ENCODE measurements at places on chromosomes 4 and X.

DNA sequence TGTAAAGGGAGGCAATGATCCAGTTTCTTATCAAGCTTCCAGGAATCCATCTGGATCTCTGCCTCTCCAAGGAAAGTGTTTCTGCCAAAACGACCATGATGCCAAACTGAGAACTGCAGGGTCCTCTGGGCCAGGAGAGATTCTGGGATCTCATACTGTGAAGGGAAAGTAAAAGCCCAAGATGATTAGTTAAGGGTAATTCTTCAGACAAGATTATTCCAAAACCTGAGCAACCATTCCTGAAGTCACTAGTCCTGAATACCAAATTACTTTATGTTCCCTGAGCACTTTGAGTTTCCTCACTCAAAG, 42.0 kb downstream of the SRPX2 start:
- no peak for DNase-seq

- no peak for DNase-seq
Observed at GRCh38 chr4:2812612-2813354, 19.9 kb downstream of the SH3BP2 start.

DNA sequence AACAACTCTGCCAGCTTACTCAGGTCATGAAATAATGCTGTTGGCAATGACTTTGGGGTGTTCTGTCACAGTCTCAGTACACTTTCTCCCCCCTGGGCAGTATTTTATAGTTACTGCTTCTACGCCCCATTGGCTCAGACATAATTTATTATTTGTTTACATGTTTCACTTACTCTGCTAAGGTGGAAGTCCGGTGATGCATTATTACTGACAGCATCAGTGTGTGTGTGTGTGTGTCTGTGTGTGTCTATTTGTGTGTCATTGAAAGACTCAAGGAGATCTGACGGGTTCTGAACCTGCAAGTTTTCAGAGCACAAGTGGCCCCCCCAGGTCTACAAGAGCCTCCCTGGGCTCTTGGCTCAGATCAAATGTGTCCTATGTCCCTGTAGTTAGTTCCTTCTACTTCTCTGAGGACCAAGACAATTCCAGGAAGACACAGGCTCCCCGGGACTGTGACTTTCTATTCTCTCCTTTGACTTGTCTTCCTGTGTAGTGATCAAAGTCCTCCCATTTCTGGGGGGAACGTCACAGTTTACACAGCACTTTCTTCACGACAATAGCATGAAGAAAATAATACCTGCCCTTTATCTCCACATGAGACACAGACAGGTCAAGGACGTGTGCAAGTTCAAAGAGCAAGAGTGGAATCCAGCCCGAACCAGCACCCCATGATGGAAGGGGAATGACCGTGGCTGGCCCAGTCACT, 283.7 kb upstream of the GATB start:
- no peak for DNase-seq

GRCh38 chr4:53592122-53592521, 836 bp upstream of the LNX1 start:
- no peak for DNase-seq

DNA sequence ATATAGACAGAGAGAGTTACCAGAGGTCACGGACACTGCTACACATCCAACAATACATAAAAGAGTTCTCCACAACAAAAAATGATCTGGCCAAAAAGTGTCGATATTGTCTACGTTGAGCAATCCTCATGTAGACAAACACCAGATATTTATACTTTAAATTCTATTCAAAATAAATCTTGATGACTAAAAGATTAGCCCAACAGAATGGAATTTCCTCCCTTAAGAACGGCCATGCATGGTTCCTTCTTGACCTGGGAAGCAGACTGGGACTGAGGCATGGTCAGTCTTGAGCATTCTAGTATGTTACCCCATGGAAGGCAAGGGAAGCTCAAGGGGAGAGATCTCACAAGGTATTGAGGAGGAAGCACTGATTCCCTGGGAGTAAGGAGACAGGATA, 43.5 kb downstream of the LHFPL1 start:
- DNase-seq = no peak

- peak; percentile 24 for DNase-seq
Observed at GRCh38 chr4:182246401-182247205, 3.4 kb downstream of the TENM3 start.

DNA sequence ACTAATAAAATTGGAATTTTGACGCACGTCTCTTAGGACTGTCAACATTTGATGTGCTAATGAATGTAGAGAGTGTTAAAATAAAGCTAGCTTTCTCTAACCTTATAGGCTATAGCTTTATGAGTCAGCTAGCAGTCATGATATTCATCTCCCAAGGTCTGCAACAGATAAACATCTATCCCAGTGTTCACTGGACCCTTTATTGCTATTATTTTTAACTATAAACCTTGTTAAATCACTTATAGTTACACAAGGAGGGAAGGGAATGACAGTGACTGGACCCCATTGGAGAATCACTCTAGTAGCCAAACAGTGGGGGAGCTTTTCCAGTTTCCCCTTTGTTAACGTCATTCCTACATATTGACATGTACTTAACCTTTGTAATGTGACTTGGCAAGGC, 67.9 kb upstream of the SHISA3 start:
- DNase-seq = no peak

DNA sequence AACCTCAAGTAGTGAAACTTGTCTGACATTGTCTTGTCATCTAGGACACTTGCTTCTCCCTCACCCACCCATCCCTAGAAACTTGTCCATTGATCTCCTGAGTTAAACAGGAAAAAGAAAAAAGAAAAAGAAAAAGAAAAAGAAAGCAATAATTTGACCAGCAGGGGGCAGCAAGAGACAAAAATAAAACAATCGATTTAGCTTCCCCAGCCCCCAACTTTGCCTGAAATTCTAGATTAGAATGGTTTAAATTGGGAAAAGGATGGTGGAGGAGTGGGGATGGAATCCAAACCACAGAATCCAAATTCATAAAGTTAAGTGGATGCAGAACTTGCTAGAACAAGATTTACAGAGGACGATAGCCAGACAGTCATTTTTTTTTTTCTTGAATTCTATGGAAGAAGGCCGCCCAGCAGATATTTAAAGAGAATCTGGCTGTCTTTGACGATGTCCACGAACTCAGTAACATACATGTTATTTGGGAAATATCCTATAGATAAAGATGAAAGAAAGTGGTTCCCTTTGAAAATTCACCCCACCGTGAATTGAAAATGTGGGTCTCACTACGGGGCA, 282.9 kb downstream of the USP46 start:
- DNase-seq = no peak

- no peak for DNase-seq
Observed at GRCh38 chr4:8453957-8454356, 13.4 kb downstream of the TRMT44 start.

GRCh38 chr4:70688795-70689231, 481 bp downstream of the UTP3 start:
- no peak for DNase-seq

- DNase-seq = no peak
Observed at GRCh38 chr4:54315561-54316538, 86.8 kb downstream of the PDGFRA start.

GRCh38 chrX:122666601-122667000, 517.5 kb upstream of the GRIA3 start:
- no peak for DNase-seq

- DNase-seq = no peak
Observed at GRCh38 chrX:23373129-23373804, 38.6 kb downstream of the PTCHD1 start.

- DNase-seq = no peak
Observed at GRCh38 chr4:24249972-24250371, 334.4 kb downstream of the DHX15 start.

GRCh38 chr4:169037506-169037905, 27.5 kb upstream of the CBR4 start:
- no peak for DNase-seq

GRCh38 chr4:156018383-156018782, 64.7 kb upstream of the CTSO start:
- DNase-seq = no peak

DNA sequence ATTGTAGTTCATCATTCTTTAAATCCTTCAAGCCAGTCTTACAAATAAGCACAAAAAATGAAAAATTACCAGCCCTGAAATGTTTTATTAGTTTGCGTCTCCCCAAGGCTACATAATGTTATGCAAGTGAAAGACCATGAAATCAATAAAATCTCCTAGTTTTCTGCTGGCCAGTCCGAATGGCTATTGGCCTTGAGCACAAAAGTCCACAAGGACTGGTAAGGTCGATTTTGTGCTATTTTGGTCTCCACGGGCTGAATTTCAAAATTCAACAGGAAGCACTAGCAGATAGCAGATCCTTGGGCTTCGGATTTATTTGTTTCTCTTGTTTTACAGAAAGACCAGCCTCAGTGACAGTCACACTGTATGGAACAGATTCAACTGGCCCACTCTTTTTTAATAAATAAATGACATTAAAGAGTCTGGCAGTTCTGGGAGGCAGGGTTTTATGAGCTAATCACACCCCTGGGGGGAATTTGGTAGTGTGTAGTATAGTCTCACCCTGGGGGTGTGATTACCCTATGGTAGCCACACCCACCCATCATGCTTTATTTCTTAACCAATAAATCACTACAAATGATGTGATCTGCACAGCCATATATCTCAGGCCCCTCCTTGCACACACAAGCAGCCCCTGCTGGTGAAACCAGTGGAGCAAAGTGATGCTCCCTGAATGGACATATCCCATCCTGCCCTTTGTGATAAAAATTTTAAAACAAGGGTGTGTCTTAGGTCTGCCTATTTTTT, 51.1 kb upstream of the TMEM33 start:
- no peak for DNase-seq

DNA sequence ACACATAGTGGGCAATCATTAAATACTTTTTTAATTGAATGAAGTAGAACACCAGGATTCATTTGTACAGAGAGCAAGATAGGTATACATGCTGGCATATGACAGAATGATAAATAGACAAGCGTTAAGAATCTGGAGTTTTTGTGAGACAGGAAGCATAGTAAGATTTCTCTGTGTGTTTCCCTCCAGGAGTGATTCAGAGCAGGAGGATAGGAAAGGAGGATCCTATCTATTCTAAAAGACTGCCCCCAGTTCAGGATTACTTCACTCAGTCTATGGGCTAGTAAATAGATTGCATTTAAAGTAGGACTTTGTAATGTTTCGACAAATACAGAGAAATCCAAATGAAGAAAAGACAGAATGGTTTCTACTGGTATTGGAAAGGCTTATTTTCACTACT, 423.7 kb downstream of the PDGFC start:
- DNase-seq = no peak

DNA sequence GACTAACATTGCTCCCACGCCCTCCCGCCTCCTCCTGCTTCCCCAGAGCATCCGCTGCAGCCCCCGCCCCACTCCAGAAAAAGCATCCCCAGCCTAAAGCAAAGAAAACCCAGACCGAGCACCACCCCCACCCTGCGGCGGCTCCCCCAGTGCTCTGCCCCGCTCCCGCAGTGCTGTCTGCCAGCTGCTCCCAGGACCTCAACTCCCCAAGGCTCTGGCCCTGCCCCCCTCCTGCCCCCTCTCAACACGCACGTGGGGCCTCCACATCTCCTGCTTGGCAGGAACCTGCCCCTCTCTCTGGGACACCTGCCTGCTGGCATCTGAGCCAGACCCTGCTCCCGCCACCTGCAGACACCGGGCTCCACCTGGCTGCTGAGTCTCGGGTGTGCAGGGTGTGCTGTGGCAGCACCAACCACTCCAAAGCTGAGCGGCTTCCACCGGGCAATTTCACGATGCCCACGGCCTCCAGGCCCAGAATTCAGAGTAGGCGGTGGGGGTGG, 79.4 kb downstream of the FAM53A start:
- DNase-seq = peak; percentile 27

DNA sequence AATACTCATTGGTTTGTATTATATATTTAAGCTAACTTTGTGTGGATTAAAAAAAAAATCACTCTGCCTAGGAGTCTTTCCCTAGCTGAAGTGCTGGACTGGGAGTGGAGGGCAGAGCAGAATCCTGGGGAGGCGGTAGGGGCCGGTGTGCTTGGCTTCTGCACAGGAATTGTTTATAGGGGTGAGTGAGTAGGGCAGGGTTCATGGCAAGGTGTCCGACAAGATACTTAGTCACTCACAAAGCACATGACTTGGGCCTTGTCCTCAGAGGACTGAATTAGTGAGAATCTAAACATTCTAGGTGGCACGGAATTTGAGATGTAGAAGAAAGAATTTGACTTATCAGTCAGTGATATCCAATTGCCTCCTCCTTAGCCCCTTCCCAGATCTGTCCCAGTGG, 32.2 kb downstream of the FNIP2 start:
- DNase-seq = no peak

DNA sequence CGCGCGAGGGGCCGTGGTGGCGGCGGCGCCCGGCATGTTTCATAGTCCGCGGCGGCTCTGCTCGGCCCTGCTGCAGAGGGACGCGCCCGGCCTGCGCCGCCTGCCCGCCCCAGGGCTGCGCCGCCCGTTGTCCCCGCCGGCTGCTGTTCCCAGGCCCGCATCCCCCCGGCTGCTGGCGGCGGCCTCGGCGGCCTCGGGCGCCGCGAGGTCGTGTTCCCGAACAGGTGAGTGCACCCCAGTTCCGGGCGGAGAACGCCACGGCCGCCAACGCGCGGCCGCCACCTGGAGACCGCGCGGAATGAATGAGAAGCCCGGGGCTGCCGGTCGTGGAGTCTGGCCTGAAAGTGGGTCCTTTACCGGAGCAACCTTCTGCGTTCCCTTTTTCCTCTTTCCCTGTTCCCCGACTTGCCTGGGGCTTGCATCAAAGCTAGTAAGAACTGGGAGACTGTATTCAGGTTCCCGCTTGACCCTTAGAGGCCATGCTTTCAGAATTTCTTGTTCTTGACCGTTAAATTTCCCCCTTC, 429 bp downstream of the NOCT start:
- peak; percentile 30 for DNase-seq

DNA sequence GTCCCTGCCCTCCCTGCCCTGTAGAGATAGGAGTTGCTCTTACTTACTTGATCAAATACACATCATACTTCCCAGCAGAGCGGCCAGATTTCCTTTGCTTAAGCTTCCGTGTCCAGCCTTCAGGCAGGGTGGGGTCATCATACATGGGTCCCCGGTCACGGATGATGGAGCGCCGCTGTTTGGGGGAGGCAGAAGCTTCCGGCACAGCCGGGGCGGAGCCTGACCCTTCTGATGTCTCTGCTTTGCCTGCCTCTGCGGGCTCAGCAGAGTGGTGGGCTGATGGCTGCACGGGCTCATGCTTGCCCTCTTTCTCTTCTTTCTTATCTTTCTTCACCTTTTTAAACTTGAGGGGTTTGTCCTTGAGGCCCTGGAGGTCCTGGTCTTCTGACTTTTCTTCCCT, 12.5 kb upstream of the IRAK1 start:
- peak; percentile 79 for DNase-seq

- no peak for DNase-seq
Observed at GRCh38 chr4:125836597-125837195, 521.9 kb downstream of the FAT4 start.

- no peak for DNase-seq
Observed at GRCh38 chrX:45619290-45619689, 418.6 kb upstream of the DIPK2B start.

GRCh38 chrX:4825550-4825949, 1112.1 kb upstream of the PRKX start:
- no peak for DNase-seq

GRCh38 chr4:76256032-76256431, 4.5 kb downstream of the FAM47E start:
- no peak for DNase-seq

DNA sequence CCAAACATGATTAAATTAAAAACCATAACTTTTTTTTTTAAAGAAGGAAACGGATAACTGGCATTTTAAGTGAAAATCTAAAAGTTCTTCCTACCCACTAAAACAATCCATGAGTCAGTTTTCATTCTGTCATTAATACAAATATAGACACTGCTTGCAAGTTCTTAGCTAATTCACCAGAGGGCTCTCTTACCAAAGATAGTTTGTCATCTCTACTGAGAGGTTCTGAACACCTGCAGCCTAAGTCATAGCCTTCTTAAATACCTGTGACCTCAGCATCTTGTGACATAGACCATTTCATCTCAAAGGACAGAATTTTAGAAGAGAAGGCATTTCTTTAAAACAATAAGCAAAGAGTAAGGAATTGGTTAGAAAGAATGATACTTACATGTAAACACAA, 65.3 kb upstream of the FAM120C start:
- DNase-seq = no peak

Measured in posterior cingulate gyrus (tissue), 11 donors.